DMS79 (cell line): ENCODE measurements at places on chromosomes 1 and 21.

GRCh38 chr1:81573458-81573857, 227.3 kb upstream of the ADGRL2 start:
- DNase-seq = no peak

- DNase-seq = peak; percentile 38
Measured at GRCh38 chr1:53393325-53393792, 65.5 kb upstream of the LRP8 start.

- DNase-seq = no peak
Measured at GRCh38 chr1:17596186-17596585, 56.7 kb downstream of the ARHGEF10L start.

- DNase-seq = no peak
Measured at GRCh38 chr1:52520148-52520547, 32.7 kb downstream of the TUT4 start.

DNA sequence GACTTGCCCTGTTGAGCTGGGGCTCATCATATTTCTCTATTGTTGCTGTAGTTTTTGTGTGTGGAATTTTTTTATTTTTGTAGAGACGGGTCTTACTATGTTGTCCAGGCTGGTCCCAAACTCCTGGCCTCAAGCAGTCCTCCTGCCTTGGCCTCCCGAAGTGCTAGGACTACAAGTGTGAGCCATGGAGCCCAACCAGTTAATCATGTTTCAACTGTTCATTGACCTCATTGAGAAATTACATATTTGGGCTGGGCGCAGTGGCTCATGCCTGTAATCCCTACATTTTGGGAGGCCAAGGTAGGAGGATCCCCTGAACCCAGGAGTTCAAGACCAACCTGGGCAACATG, 9.2 kb upstream of the PKNOX1 start:
- DNase-seq = no peak

- no peak for DNase-seq
Measured at GRCh38 chr1:209854196-209854595, 26.4 kb downstream of the UTP25 start.

DNA sequence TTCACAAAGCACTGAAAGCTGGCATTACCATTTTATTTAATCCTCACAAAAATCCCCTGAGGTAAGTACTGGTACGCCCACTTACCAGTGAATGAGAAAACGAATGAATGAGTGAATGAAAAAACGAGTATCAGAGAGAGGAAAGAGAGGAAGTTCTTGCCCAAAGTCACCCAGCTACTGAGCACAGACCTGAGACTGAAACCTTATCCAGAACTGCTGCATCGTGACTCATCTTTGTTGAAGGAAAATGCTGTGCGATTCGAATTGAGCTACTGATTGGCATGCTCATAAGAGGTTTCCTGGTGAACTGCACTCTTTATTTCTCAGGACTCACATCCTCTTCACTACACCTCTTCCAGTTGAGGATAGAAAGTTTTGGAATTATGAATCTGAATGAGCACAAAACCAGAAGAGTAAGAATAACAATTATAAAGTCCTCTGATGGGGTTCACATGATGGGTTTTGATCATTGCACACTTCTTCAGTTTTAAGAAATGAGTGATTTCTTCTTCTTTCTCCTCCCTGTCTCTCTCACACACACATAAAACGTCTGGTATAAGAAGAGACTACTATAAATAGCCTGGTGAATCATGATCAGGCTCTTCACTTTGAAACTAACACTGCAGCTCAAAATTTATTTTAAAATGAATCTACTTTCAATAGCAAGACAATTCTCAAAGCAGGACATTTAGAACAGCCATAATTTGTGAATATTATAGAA, 32.1 kb downstream of the IL12RB2 start:
- DNase-seq = no peak

GRCh38 chr1:56194701-56195300, 384.6 kb downstream of the PLPP3 start:
- no peak for DNase-seq

GRCh38 chr1:78759881-78760280, 110.2 kb downstream of the IFI44 start:
- no peak for DNase-seq

DNA sequence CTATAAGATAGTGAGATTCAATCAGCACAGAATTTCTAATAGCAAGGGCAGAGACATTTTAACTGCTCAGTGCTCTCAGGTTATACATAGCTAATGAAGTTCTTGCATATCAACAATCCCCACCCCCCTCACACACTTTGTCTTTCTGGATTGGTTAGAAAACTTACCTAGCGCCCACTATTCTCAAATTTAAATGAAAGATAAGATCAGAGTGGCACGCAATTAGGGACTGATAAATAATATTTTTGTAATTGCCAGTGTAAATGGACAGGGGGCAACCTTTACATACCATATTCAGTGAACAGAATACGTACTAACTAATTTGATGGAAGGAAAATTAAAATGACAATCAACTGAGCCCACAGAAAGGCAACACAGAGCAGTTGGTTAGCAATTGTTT, 11.7 kb downstream of the SELL start:
- no peak for DNase-seq

DNA sequence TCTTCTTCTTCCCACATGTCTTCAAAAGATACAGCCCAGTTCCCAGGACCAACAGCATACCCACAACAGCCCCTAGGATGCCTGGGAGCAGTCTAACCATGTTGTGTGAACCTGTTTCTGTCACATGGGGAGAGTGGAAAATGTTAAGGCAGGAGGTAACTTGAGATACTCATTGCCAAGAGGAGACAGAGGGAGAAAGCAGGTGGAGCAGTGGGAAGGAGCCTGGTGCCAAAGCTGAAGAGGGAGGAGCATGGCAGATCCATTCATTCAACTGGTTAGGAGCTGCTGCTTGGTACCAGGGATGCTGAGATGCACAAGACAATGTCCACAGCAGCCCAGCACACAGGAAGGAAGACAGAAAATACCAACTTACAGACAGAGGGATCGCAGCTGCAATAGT, 149.8 kb upstream of the ETV3 start:
- no peak for DNase-seq

GRCh38 chr1:16882986-16883385, 12.8 kb upstream of the RNU1-2 start:
- DNase-seq = no peak

DNA sequence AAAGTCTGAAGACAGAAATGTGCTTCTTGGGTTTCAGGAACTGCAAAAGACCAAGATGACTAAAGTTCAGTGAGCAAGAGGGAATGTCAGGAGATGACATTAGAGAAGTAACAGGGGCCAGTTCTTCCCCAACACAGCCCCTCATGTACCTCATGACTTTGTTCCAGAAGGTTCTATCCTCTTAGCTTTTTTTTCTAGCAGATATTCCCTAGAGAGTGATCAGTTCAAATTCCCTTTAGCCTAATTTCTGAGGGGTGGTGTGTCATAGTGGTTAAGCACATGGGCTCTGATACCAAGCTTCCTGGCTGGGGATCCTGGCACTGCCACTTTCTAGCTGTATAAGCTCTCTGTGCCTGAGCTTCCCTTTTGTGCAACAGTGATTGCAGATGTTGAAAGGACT, 108.0 kb downstream of the LBR start:
- no peak for DNase-seq

GRCh38 chr1:66177510-66177909, 356.4 kb upstream of the SGIP1 start:
- DNase-seq = no peak

GRCh38 chr1:176733661-176734060, 270.7 kb downstream of the PAPPA2 start:
- no peak for DNase-seq

GRCh38 chr1:16017461-16018303, at the start of gene HSPB7:
Gene HSPB7, minus strand, starts transcription at chr1:16018043. Its CDS starts 80 bp downstream, at chr1:16017963.
- no peak for DNase-seq

DNA sequence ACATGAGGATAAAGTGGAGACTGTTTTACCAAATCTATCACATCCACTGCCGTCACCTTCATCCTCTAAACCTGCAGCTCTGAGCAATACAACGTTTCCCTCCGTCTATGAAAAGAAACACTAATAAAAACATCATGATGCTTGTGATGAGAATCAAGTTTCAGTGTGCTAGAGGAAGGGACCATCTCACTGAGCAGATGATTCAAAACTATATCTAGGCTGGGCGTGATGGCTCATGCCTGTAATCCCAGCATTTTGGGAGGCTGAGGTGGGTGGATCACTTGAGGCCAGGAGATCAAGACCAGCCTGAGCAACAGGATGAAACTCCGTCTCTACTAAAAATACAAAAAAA, 14.7 kb upstream of the MYOM3 start:
- no peak for DNase-seq

- no peak for DNase-seq
Measured at GRCh38 chr1:30452925-30453324, 270.5 kb downstream of the MATN1 start.

DNA sequence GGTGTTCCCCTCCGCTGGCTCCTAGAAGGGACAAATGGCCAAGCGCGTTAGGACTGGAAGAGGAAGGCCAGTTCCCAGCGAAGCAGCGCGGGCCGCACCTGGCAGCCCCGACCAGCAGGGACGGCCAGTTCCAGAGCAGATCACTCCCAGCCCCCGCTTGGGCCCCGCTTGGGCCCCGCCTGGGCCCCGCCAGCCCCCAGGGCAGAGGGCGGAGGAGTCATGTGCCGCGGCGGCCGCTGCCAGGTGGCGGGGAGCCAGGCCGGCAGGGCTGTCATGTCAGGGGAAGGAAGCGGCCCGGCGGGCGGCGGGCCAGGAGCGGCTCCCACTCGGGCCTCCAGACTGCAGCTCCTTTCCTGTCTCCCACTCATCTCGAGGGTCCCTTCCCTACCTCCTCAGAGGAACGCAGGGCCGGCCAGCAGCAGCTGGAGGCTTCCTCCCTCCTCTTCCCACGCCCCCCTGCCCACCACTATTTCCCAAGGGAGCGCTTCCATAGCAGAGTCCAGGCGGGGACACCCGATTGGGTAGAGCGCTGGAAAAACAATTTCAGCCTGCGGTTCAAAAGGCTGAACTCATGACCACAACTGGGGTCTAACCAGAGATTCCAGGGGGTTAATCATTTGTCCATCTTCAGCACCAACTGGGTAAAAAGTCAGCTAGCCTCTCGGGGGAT, 16.5 kb downstream of the ZNF697 start:
- DNase-seq = peak; percentile 45

- no peak for DNase-seq
Measured at GRCh38 chr1:73839922-73840321, 358.1 kb downstream of the LRRIQ3 start.

DNA sequence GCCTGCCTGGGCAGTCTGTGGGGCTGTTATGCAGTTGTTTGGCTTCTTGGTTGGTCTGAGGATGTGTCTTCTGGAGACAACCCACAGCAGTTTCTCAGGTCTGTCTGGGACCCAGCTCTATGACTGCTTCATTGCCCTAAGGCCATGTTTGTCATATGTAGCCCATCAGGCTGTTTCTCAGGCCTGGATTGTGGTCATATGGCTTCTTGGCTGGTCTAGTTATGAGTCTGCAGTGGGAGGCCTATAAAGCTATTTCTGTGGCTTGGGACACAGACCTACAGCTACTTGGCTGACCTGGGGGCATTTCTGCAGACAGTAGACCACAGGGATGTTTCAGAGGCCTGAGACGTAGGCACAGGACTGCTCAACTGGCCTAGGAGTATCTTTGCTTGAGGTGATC, 41.5 kb downstream of the CHIA start:
- DNase-seq = no peak

DNA sequence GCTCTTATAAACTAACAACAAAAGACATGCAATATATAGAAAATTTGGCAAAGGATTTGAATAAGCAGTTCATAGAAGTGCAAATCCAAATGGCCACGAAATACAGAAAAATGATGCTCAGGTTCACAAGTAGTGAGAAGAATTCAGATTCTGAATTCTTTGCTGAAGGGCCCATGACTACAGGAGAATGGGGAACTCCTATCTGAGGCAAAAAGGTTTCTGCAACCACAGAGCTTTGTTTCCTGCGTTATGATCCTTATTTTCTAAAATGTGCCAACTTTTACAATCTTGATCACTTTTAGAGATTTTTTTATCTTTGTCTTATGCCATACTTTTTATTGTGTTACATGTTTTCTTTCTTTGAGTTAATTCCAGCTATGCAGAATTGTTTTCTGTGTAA, 91.3 kb downstream of the ITSN1 start:
- DNase-seq = no peak

- DNase-seq = peak; percentile 9
Measured at GRCh38 chr21:46226920-46227599, 1.5 kb downstream of the LSS start.

DNA sequence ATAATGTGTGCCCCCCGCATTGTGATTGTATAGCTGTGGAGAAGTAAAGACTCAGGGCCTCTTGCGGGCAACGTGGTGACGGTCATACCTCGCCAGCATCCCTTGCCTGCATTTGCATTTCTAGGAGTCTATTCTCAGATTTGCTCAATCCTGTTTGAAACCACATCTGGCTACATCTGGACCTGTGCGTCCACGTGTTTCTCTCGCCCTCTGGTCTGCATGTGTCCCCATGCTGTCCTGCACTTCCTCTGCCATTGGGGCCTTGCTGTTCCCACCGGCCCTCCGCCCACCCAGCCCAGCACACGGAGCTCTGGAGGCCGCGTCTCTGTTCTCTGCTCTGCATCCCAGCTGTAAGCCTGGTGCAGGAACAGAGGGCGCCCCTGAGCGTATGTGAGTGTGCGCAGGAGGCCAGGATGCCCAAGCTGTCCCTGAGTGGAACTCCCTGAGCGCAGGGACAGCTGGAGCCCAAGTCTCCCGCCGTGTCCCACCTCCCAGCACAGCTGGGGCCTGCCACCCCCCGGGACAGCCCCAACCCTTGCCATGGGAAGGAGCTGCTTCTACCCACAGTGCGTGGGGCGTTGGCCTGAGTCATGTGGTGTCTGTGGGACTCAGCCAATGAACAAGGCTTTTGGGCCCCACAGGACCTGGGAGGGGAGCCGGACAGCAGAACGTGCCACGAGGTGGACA, 1.6 kb downstream of the KRTAP10-2 start:
- no peak for DNase-seq

DNA sequence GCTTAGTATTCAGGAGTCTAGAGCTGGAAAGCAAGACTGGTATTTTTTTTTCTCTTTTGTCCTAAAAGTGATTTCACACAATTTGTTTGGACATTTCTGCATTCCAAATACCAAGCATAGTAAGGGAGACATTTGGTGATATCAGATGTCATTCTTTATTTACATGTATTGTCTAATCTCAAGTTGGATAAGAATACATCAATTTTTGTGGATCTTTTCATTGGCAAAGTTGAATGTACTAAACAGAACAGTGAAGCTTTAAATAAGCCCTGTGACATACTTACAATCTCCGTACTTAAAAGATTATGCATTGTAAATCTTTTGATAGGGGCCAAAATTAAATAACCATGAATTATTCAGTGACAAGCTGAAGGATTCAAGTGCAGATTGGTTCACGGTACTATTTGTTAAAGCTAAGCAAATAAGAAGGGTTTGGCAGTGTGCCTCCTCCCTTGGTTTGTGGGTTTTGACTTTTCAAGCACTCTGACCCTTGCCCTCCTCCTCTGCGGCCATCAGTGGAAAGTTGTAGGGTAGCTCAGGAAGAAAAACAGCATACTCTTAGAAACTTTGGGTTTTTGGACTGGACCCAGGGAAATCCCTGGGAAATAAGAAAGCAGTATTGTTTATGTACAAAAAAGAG, 663.7 kb downstream of the ADGRL2 start:
- DNase-seq = peak; percentile 52

- DNase-seq = no peak
Measured at GRCh38 chr1:112231331-112231730, 164.7 kb upstream of the CTTNBP2NL start.

GRCh38 chr1:36942148-36942547, 92.2 kb downstream of the GRIK3 start:
- peak; percentile 10 for DNase-seq
